Amygdala (tissue), 56 donors: ENCODE measurements at places on chromosomes 6 and 20.

DNA sequence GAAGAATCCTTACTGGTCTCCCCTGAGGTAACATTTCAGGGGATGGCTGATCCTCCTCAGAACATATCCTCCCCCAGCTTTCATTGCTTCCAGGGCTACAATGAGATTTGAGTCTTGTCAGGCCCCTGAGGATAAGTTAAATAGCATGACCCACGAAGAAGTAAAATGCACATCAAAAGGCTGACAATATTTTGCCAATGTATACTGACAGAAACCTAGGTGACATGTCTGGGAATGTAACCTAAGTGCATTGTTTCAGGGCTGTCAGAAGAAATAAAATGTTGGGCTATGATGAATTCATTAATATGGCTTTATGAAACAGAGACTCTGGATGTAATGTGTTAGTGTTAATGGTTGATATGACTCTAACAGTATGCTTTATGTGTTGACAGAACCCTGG lies 471.5 kb downstream of the HDGFL1 start:
- DNase-seq: no peak

GRCh38 chr6:104954190-104954797 lies 2.6 kb upstream of the LIN28B start:
- no peak for DNase-seq

- no peak for DNase-seq
These were observed 43.2 kb downstream of the ELMO2 start for GRCh38 chr20:46362921-46363867.

DNA sequence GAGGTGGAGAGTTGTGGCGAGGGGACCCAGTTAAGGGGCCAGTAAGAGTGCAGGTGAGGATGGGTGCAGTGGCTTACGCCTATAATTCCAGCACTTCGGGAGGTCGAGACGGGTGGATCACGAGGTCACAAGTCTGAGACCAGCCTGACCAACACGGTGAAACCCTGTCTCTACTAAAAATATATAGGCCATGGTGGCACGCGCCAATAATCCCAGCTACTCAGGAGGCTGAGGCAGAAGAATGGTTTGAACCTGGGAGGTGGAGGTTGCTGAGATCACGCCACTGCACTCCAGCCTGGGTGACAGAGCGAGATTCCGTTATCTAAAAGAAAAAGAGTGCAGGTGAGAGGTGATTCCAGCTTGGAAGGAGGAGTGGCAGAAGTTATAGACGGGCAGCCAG lies 28.0 kb downstream of the PPP1R3G start:
- DNase-seq: no peak

- DNase-seq: no peak
These were observed 132.1 kb upstream of the ZNF184 start for GRCh38 chr6:27604986-27605385.

DNA sequence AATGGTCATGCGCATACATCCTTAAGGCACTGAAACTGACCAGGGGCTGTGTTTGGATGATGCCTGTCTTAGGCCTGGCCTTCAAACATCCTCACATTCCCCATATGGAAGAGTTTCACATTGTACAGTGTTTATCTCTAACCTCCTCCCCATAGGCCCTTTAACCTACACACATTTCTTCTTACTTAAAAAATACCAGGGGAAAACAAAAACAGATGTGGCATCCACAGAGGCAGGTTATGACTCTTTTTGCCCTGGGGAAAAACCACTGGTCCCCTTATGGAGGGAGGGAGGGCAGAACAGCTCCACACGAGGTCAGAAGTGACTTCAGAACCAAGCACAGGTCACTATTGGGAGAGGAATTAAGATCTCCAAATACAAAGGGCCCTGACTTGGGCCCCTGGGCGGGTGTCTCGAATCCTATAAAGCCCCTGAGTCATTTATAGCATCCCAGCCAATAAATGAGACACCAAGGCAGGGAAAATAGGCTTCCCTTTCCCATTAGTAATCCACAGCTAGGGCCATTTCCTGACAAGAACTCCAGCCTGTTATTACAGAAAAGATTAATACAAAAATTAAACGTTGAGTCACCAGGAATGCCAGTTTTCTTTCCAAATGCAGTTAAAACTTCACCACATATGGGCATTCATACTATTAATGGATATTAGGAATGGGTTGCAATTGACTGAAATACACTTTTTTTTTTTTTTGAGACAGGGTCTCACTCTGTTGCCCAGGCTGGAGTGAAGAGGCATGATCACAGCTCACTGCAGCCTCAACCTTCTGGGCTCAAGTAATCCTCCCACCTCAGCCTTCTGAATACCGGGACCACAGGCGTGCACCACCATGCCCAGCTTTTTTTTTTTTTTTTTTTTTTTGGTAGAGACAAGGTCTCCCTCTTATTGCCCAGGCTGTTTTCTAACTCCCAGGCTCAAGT lies 107.2 kb downstream of the ATP9A start:
- DNase-seq: no peak

GRCh38 chr6:118319416-118319815 lies 228.7 kb upstream of the PLN start:
- DNase-seq: no peak

DNA sequence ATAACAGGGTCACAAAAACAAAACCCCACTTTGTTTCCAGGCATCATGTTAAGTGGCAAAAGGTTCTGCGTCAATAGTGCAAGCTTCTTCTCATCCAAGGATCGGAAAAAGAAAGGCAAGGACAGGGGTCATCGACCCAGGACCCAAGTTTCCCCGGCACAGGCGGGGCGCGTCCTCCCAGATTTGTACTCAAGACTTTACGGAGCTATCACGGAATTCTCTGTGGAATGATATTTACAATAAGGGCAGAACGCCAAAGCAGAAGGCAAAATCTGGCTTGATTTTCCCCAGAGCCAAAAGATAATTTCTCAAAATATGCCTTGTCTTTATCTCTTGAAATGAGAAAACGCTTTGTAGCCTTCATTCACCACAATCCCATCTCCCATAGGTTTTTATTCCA lies 25.5 kb downstream of the PDE10A start:
- no peak for DNase-seq
